ENCODE measurements at places on chromosomes 4 and X.

GRCh38 chr4:83067058-83067639 lies 32.2 kb downstream of the COPS4 start:
- DNase-seq: no peak

DNA sequence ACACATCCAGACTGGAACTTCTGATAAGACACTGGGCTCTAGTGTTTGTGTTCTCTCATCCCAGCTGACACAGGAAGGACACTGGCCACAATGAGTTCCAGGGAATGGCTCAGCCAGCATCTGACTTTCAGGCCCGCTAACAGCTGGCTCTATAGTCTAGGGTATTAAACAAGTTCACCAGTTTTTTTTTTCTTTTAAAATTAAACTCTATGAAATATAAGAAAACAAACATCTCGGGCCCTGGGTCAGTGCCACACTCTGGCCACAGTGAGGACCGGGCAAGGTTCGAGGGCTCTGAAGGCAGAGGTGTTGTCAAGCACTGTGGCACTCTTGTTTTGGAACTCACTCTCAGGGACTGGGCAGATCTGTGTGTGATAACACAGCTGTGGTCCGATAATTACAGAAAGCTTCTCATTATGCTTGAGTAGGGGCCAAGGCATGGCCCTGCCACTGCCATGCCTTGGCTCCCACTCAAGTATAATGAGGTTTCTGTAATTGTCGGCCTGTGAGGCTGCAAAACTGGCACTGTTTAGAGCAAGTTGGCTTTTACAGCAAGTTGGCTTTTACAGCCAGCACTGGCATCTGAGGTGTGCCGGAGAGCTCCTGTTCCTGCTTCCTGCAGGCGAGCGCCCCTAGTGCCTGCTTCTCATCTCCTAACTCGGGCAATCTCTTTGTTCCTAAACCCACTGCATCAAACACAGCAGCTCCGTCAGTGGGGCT lies 62.8 kb downstream of the PPP1R2C start:
- peak; percentile 40 for DNase-seq

DNA sequence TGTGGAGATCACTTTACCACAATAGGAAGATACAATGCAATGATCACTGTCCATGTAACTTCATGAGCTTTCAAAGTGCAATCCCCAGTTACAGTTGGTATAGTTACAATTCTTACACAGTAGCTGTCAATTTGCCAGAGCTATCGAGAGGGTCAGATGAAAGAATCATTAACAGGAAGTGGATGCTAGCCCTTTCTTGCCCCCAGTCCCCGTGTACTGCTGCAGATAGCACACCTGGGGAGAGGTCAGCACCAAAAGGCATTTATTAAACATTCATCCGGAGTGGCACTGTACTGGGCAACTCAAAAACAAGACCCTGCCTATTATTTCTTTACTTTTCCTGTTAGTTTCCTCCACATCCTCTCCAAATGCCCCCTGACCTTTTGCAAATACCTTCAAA lies 47.7 kb downstream of the SOD3 start:
- DNase-seq: no peak

- DNase-seq: no peak
Observed at GRCh38 chrX:113522814-113523213, 682.2 kb upstream of the AMOT start.

DNA sequence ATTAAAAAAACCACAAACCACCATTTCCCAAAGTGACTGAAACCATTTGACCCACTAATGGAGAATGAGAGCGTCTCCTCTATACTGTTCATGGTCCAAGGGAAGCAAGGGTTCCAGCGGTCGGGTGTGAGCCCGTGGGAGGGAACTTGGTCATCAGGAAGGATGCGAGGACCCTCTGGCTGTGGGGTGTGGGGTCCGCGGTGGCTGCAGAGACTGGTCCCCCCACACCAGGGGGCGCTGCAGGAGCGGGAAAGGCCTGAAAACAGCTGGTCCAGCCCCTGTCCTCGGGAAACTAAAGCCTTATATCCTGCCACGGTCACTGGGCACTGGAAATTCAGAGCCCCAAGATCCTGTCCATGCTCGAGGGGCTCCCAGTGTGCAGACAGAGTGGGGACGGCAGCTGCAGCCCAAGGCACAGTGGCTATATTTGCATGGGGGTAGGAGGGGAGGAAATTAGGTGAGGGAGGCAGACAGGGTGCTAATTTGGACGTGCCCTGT lies 4.3 kb downstream of the BLOC1S4 start:
- DNase-seq: peak; percentile 84

- DNase-seq: no peak
Observed at GRCh38 chr4:38686682-38687081, 22.7 kb downstream of the KLF3 start.

DNA sequence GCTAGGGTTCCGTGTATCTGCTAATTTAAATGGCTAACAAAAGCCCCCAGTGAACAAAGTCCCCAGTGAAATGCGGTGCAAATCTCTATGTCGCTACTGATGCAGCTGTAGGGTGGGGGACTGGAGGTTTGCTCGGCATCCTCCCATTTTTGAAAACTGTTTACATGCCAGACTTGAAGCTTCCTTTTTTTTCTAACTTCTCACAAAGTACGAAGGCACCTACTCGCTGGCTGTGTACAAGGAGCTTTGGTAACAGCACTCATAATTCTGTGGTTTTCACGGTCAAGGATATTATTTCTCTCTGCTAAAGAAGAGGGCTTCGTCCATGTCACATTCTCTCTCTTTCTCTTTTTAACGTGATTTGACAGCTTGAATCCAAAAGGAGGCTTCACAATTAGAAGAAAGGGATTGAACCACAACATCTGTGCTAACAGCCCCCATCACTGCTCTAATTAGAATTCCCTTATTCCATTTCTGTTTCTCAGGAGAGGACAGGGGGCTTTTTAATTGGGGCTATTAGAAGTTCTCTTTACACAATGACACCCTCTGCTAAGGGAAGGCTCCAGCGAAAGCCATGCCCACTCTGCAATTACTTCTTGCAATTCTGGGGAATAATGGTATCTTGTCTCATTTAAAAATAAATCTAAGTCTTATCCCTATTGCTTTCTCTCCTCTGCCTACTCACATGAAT lies 46.7 kb downstream of the TMEM156 start:
- DNase-seq: no peak

DNA sequence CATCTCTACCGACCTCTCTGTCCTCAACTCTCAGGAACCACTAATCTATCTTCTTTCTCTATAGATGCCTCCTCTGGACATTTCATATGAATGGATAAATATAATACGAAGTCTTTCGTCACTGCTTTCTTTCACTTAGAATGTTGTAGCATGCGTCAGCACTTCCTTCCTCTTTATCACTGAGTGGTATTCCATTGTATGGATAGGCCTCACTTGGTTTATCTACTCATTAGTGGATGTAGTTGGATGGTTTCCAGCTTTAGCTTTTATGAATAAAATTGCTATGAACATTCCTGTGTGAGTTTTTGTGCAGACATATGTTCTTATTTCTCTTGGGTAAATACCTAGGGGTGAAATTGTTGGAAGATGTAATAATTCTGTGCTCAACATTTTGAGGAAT lies 528.2 kb upstream of the FAT1 start:
- no peak for DNase-seq

- DNase-seq: peak; percentile 27
Observed at GRCh38 chrX:147476008-147476407, 435.7 kb upstream of the FMR1 start.

- DNase-seq: no peak
Observed at GRCh38 chr4:120730777-120731320, 191.7 kb downstream of the PRDM5 start.

- DNase-seq: no peak
Observed at GRCh38 chrX:35826503-35826902, 28.4 kb downstream of the MAGEB16 start.

DNA sequence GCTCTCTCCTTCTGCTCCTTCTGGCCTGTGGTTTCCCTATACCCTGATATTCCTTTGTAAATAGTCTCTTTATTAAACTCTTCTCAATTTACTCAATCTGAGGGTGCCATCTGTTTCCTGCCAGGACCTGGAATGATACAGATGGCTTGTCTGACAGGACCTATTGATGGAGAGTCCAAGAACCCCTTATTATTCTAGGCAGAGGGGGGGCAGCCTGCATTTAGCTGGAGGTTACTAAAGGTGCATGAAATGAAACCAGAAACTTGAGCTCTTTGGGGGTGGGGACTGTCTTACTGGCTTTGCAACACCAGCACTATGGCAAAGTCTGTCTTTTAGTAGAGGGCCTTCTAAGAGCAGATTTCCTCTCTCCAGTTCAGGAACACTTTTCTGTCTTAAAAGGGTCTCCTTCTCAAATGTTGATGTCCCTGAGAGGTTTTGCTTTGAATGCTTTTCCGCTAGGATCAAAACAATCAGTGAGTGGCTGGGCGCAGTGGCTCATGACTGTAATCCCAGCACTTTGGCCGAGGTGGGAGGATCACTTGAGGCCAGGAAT lies 162.5 kb upstream of the MED14 start:
- no peak for DNase-seq

DNA sequence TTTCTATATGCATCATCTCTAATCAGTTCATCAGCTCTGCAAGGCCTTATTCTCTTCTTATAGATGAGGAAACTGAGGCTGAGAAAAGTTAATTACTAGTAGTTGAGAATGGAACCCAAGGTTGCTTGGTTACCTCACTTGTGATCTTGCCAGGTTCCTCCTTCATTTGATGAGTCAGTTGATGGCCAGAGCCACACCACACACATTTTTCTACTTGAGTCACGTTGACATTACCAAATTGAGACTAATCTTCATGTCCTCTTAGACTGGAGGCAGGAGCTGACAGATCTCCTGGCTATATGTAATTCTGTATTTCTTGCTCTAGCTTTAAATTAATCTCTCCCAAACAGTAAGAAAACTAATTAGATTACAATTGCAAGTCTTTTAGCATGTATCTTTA lies 428.4 kb downstream of the AFF2 start:
- no peak for DNase-seq

DNA sequence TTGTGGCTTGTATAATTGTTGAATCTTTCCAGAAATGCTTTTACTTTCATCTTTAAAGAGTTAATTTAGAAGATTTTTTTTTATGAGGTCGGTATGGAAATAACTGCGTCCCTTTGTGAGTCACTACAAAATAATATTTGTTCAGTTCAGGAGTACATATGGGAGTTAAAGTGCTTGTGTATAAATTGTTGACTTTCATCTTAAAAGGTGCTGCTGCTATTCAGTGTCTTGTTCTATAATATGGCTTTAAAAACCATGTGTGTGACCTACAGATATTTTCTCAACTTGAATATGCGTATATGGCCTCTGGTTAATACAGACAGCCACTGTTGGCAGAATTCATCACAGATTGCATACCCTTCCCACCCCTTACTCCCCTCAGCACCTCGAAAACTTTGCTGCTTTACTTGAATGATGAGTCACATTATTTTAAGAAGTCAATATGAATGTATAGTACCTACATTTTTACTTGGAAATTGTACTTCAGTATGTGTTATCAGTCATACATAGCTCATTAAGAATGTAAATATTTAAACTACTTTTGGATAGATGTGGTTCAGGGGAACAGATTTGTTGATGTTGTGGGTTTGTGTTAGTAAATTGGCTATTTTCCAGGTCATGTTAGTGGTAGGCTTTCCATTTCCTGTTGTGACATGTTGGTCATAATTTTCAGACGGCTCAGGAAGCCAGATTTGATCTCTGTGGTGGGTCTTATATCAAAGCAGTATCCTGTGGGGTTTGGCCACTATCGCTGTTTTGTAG lies 1.5 kb downstream of the CLCN3 start:
- DNase-seq: peak; percentile 55

GRCh38 chr4:25424539-25425228 lies 47.6 kb downstream of the ANAPC4 start:
- no peak for DNase-seq

- DNase-seq: no peak
Observed at GRCh38 chrX:68935362-68935761, 106.5 kb downstream of the EFNB1 start.

DNA sequence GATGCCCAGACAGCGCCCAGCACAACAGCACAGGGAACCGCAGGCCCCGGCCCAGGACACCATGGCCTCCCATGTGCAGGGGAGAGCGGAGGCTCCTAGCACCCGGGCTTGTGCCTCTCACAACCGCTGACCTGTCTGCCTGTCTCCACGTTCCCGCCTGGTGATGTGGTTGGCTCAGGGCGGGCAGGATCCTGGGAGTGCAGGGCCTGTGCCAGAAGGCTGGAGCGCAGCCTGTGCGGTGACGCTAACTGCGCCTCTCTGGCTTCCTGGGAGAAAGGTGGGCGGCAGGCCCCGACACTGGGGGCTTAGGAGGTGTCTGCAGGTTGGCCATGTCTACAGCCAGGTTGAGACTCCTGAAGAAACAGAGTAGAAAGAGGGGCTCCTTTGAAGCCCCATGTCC lies 48.7 kb downstream of the CPZ start:
- DNase-seq: no peak

GRCh38 chr4:145886871-145887240 lies 51.8 kb downstream of the ZNF827 start:
- no peak for DNase-seq

- no peak for DNase-seq
Observed at GRCh38 chr4:56535915-56536314, 30.3 kb downstream of the ARL9 start.

- no peak for DNase-seq
Observed at GRCh38 chr4:183504930-183505610, at the start of gene ING2. TSS of gene ING2 (plus strand) at chr4:183505058. CDS start at chr4:183505196, 138 bp downstream.

DNA sequence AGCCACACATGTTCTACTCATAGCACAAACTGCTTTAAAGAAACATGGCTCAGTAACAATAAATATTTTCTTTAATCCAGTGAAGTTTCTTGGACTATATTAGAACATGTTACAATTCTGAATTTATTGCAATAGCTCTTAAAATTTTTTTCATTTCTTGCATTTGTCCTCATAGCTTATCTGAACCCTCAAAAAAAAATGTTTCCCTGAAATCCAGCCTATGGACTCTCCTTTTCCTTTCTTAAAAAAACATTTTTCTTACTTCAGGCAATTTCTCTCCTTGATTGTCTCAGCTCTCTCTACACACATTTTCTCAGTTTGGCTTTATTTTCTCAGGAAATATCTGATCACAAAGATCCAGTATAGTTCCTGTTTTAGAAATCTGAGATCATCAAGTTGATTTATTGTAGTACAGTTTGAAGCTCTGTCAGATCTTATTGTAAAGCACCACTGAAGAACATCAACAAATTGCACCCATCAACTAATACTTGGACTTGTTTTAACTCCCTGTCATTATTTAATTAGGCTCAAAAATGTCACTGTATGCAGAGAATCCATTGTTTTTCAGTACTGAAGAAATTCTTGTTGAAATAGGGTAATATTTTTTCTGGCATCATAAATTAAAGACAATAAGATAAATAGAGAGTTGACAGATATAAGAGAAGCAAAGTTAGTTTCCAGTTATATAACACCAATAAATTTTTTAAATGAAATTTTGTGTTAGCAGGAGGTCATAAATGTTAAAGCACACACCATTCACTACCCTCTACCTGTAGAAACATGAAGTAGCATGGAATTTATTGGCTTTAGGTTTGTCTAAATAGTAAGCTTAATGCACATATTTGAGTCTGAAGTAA lies 317.7 kb downstream of the ARHGAP24 start:
- no peak for DNase-seq

DNA sequence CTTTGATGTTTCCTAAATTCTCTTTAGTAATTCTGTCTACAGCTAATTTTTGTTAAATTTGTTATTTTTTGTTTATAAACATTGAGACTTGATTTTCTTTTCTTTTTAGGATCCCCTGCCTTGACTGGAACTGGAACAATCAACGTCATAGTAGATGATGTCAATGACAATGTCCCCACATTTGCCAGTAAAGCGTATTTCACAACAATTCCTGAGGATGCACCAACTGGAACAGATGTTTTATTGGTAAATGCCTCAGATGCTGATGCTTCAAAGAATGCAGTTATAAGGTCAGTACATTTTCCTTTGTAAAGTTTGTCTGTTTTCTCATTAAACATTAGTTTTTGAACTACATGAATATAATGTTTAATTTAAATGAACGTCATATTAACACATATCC lies 119.4 kb downstream of the FAT4 start:
- no peak for DNase-seq

- no peak for DNase-seq
Observed at GRCh38 chr4:140154572-140154891, 548 bp upstream of the MAML3 start.
